ENCODE measurements at places on chromosomes 12 and 14. TPM values are rescaled to one million over a fixed set of nuclear protein-coding genes. Genes with fewer than 3 reads are reported as not detected.

The IGFBP6 gene
- 133 TPM for total RNA-seq

The RD3L gene
- not detected for total RNA-seq

The TAS2R13 gene
- total RNA-seq: 7.9 TPM

GRCh38 chr14:78633752-78634151, 463.6 kb downstream of the NRXN3 start:
- DNase-seq: no peak

DNA sequence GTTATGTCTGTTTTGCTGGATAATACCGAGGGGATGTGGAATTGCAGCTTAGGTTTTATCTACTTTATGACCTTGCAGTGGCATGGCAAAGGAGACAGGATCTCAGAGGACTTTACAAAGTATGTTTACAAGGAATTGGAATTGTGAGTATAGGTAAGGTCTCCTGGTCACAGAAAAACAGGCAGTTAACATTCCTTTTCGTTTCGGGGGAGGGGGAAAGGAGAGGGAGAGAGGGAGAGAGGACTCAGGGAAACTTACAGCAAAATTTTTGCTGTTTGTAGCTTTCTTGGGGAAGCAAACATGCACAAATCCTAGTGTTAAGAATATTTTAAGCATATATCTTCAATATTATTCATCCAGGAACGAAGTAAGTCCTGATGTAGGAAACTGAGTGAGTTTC, 590.5 kb upstream of the LRFN5 start:
- no peak for DNase-seq

DNA sequence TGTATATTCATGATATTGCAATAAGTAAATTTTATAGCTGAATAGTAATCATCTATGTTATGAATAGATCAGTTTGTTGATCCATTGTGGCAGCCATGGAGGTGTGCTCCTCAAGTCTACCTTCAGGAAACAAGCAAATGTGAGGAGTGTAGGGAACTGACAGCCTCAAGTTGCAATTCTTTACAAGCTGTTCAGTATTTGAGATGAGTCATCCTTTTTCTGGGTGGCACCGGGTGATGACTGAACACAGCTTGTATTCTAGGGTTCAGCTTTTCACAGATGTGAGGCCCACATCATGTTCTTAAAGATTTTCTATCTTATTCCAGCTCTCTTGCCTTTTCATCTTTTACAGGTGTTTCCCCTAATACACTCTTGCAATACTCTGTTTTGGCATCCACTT, 452.4 kb downstream of the KCNH5 start:
- no peak for DNase-seq

- no peak for DNase-seq
These were observed 227.2 kb downstream of the SLC6A15 start for GRCh38 chr12:84685379-84685778.

DNA sequence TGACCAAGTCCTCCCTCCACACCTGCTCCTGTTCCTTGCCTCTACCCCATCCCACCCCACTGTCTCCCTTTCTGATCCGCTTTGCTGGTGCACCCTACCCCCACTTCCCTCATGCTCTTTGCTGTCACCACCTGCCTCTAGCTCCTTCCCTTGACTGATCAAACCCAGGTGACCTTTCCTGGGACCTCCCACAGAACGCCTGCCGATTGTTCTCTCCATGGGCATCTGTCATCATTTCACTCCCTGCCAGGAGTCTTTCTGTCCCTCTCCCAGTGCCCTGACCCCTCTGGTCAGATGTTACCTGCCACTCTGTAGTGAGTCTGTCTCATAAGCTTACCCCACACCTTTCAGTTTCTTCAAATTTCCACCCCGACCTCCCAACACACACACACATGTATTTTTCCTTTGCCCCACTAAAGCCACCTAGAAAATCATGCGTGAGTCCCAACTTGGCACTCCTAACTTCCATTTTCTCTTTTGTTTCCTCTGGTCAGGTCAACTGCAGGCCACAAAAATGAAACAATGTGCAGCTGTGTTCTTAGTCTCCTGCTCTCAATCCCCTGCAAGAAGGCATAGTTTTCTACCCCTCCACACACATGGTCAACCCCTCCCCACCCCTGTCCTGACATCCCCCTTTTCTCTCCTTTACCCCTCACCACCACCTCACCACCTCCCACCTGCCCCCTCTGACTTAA, 229.8 kb downstream of the DPF3 start:
- DNase-seq: no peak

DNA sequence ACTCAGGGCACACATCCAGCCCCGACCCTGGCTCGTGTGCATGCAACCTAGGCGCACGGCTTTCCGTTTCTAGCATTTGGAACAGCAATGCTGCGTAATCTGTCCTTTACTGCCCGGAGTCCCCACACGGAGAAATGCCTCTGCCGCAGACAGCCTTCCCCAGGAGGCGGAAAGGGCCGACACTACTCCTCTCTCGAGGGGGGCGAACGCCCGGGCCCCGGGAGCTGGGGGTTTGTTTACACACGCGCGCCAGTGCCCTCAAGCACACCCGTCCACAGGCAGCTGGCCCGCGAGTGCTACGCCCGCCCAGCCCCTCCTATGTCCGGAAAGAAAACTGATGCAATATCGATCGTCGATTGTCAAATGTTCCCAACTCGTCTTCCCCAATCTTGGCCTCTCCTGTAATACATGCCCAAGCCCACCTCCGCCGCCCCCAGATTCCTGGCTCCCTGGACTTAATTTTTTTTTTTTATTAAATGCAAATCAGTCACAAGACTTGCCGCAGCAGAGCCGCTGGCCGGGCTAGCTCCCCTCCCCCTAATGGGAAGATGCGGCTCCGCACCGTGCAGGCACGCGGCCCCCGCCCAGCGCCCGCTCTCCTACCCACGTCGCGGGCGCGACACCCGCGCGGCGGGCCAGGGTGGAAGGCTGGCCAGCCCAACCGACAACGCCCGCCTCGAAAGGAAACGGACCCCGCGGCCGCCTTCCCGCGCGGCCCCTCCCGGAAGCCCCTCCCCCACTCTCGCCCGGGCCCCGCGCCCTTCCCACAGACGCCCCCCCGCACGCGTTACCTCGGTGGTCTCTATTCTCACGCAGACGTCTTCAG, 642 bp downstream of the SLC38A2 start:
- peak; percentile 81 for DNase-seq

Data from ureter (tissue), 1 donor.